CD14-positive monocyte (primary cell): ENCODE measurements at places on chromosomes 11 and 22. TPM values are rescaled to one million over a fixed set of nuclear protein-coding genes. Genes with fewer than 3 reads are reported as not detected.

DNA sequence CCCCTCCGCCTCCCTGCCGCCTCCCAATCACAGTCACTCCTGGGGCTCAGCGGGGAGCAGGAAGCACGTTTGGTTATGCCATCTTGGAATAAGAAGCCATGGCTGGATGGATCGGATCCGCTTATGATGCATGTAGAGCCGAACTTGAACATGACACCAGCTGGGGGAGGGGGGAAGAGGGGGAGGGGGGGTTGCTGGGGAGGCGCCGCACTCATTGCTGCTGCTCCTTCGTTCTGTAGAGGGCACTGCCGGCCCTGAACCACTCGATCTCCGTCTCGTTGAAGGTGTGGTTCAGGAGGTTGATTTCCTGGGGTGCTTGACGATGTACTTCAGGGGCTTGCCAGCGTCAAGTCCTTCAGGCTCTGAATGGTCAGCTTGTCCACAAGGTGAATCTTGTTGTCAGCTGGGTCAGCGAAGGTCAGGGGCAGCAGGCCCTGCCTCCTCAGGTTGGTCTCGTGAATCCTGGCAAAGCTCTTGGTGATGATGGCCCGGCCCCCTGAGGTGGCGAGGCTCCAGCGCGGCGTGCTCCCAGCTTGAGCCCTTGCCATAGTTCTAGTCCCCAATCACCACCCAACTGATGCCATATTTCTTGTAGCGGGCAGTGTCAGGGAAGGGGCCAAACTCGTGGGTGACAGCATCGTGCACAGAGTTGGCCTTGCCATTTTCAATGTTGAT, 476.9 kb upstream of the ISX start:
- DNase-seq, result no peak

DNA sequence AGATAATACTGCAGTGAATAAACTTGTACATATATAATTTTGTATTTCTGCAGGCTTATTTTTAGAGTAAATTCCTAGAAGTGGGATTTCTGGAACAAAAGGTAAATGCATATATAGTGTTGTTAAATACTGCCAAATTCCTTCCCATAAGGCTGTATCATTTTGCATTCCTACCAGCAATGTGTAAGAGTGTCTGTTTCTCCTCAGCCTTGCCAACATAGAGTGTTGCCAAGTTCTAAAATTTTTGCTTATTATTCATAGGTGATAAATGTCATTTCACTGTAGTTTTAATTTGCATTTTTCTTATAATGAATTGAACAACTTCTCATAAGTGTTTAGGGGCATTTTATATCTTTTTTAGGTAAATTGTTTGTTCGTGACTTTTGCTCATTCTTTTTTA, 174.2 kb upstream of the ZBED5 start:
- DNase-seq, result no peak

The STX3 gene
- polyA plus RNA-seq, result 25.2 and 50.9 TPM in 2 replicates

The TPH1 gene
- polyA plus RNA-seq, result not detected
